ENCODE measurements at places on chromosomes 5 and 9. TPM values are rescaled to one million over a fixed set of nuclear protein-coding genes. Genes with fewer than 3 reads are reported as not detected.

HRCT1 gene
- 16.0 TPM for total RNA-seq

- H3K36me3 ChIP-seq, result no peaks in the 10 kb centered on the region
- no peaks in the 10 kb centered on the region for H3K4me1 ChIP-seq
- H3K4me3 ChIP-seq, result peak overlapping the region; percentile 90
Observed at GRCh38 chr9:114155995-114156656, 789 bp downstream of the COL27A1 start.

MLANA gene
- not detected for total RNA-seq

- H3K27ac ChIP-seq, result peak overlapping the region; percentile 35
- H3K4me3 ChIP-seq, result no peak overlapping the region
- DNase-seq, result no peak
- peaks cover 6% of the 10 kb centered on the region for H3K4me1 ChIP-seq
- no peaks in the 10 kb centered on the region for H3K36me3 ChIP-seq
Observed at GRCh38 chr9:68871236-68871635, 142.7 kb downstream of the PRKACG start.

DNA sequence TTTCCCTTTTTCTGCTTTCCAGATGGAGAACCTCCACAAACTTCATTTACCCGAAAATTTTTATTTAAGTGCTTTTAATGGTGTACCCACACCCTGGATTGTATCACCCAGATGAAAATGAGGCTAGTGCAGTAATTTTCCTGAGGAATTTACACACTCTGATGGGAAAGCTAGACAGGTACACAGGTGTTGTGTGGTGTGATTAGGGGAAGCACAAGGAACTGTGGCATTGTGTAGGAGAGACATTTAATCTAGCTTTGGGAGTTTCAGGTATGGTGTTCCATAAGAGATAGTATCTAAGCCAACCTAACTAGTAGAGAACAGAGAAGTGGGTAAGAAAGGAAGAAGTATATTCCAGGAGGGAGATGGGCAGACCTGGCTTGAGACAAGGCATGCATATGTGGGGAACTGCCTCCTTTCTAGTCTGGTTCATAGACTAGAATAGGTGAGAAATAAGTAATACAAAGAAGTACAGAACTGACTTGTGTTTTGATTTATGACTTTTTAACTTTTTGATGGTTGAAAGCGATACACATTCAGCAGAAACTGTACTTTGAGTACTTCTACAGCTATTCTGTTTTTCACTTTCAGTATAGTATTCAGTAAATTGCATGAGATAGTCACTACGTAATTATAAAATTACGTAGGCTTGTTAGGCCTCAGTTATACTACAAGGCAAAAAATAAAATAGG is 22.9 kb upstream of the ROPN1L start:
- no peaks in the 10 kb centered on the region for H3K4me1 ChIP-seq
- peaks cover 6% of the 10 kb centered on the region for H3K36me3 ChIP-seq
- no peak for DNase-seq
- no peaks in the 10 kb centered on the region for H3K27me3 ChIP-seq
- H3K27ac ChIP-seq, result no peak overlapping the region

GRCh38 chr5:130923543-130924124 is 241.4 kb downstream of the HINT1 start:
- DNase-seq, result no peak
- H3K4me1 ChIP-seq, result no peaks in the 10 kb centered on the region
- no peak overlapping the region for H3K4me3 ChIP-seq
- no peaks in the 10 kb centered on the region for H3K36me3 ChIP-seq
- H3K27ac ChIP-seq, result no peak overlapping the region
- H3K27me3 ChIP-seq, result no peaks in the 10 kb centered on the region

- H3K36me3 ChIP-seq, result no peaks in the 10 kb centered on the region
- H3K27ac ChIP-seq, result no peak overlapping the region
- no peak for DNase-seq
- H3K4me3 ChIP-seq, result no peak overlapping the region
Observed at GRCh38 chr5:152462021-152462721, 57.1 kb upstream of the NMUR2 start.

RBM18 gene
- total RNA-seq, result 13.4 TPM

GRCh38 chr9:35341585-35341984 is 148.3 kb upstream of the RUSC2 start:
- H3K27ac ChIP-seq, result no peak overlapping the region
- H3K36me3 ChIP-seq, result no peaks in the 10 kb centered on the region
- H3K27me3 ChIP-seq, result no peaks in the 10 kb centered on the region
- no peaks in the 10 kb centered on the region for H3K4me1 ChIP-seq
- DNase-seq, result no peak
- H3K4me3 ChIP-seq, result peak overlapping the region; percentile 9

DNA sequence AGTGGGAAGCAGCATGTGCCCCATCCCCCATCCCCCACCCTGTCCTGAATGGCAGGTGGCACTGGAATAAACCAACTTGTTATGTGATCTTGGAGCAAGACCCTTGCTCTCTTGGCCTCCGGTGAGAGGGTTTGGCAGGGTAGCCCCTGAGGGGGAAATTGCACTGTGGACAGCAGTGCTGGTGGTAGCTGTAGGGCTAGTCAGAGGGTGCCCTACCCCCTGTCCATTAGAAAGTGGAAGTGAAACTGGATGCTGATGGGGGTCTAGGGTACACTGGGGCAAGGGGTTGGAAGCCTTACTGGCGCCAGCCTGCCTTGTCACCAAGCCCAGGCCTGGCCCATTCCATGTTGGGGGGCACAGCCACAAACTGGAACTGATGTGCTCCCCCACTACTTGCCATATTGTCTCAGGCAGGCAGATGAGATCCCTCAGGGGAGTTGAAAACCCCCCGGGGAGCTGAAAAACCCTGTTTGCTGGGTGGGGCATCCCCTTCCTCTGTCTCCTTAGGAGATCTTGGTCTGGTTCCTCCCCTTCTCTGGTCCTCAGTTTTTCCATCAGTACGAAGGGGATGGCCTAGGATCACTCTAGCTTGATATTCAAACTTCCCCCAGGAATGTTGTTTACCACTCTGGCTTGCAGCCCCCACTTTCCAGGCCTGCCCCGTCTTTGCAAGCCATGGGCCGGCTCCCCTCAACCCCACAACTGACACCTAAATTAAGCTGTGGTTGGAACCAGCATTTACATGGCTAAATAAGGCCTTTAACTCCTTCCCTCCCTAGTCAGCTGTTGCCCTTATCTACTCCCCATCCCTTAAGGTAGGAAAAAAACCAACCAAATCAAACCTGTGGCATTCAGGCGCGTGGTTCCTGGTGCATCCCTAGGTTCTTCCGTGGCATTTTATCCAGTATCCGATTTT is 14.4 kb upstream of the SYNPO start:
- no peaks in the 10 kb centered on the region for H3K36me3 ChIP-seq
- no peaks in the 10 kb centered on the region for H3K27me3 ChIP-seq
- H3K27ac ChIP-seq, result peak overlapping the region; percentile 71

DNA sequence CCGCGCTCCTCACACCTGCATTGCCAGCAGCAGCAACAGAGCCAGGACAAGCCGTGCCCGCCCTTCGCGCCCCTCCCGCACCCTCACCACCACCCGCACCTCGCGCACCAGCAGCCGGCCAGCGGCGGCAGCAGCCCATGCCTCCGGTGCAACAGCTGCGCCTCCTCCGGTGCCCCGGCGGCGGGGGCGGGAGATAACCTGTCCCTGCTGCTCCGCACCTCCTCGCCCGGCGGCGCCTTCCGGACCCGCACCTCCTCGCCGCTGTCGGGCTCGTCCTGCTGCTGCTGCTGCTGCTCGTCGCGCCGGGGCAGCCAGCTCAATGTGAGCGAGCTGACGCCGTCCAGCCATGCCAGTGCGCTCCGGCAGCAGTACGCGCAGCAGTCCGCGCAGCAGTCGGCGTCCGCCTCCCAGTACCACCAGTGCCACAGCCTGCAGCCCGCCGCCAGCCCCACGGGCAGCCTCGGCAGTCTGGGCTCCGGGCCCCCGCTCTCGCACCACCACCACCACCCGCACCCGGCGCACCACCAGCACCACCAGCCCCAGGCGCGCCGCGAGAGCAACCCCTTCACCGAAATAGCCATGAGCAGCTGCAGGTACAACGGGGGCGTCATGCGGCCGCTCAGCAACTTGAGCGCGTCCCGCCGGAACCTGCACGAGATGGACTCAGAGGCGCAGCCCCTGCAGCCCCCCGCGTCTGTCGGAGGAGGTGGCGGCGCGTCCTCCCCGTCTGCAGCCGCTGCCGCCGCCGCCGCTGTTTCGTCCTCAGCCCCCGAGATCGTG is 517 bp downstream of the KCNN2 start:
- peaks cover 63% of the 10 kb centered on the region for H3K27me3 ChIP-seq
- H3K4me1 ChIP-seq, result no peaks in the 10 kb centered on the region
- no peak overlapping the region for H3K27ac ChIP-seq
- DNase-seq, result no peak

- peaks cover 5% of the 10 kb centered on the region for H3K36me3 ChIP-seq
- peaks cover 4% of the 10 kb centered on the region for H3K4me1 ChIP-seq
- H3K4me3 ChIP-seq, result no peak overlapping the region
- no peak for DNase-seq
- no peak overlapping the region for H3K27ac ChIP-seq
- no peaks in the 10 kb centered on the region for H3K27me3 ChIP-seq
Observed at GRCh38 chr9:124873664-124874063, 11.7 kb downstream of the ARPC5L start.

- no peaks in the 10 kb centered on the region for H3K27me3 ChIP-seq
- H3K36me3 ChIP-seq, result no peaks in the 10 kb centered on the region
- H3K4me3 ChIP-seq, result no peak overlapping the region
- no peak for DNase-seq
- H3K4me1 ChIP-seq, result no peaks in the 10 kb centered on the region
Observed at GRCh38 chr5:40484495-40484894, 195.2 kb upstream of the PTGER4 start.

ABO gene
- 1.1 TPM for total RNA-seq

GRCh38 chr9:710951-711745 is 130.3 kb upstream of the DMRT1 start:
- H3K4me3 ChIP-seq, result no peak overlapping the region
- no peak for DNase-seq

DNA sequence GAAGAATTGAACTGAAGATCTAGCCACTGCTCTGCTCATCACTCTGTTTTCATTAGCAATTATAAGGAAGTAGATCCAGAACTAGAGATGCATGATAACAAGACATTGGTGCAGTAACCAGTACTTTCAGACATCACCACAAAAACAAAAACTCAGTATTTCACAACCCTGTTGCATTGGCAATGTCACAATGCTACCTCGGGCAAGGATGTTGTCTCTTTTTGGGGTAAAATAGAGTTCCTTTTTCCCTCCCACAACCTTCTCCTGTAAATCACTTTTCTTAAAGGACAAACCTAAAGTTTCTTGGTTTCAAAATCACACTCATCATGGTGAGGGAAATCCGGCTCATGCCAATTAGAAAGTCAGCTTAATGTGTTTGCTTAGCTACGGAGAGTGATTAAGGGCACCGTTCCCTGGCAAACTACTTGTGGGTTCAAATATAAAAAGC is 420.1 kb upstream of the MEF2C start:
- H3K27ac ChIP-seq, result no peak overlapping the region
- no peak overlapping the region for H3K4me3 ChIP-seq
- H3K27me3 ChIP-seq, result no peaks in the 10 kb centered on the region
- H3K36me3 ChIP-seq, result no peaks in the 10 kb centered on the region
- H3K4me1 ChIP-seq, result no peaks in the 10 kb centered on the region

IL5 gene
- not detected for total RNA-seq

GRCh38 chr5:54442271-54442670 is 13.2 kb upstream of the HSPB3 start:
- H3K27me3 ChIP-seq, result no peaks in the 10 kb centered on the region
- H3K4me3 ChIP-seq, result no peak overlapping the region
- no peaks in the 10 kb centered on the region for H3K36me3 ChIP-seq
- no peaks in the 10 kb centered on the region for H3K4me1 ChIP-seq
- H3K27ac ChIP-seq, result peak overlapping the region; percentile 48

GMCL2 gene
- total RNA-seq, result not detected

DNA sequence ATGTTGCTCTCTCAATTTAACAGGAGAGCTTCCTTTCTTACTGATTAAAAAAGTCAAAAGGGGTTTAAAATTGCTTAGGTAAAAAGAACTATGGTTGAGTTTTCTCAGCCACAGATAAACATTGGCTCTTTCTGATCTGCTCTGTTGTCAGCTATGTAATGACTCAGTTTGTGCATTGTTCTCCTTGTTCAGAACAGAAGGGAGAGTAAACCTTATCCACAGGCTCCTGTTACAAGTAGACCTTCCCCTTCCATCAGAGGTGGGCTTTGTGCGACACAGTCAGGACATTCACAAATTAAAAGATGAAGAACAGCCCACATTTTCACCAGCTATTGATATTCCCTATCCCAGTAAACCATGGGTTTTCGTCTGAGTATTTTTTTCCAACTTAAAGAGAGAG is 236.3 kb upstream of the SEMA6A start:
- no peak overlapping the region for H3K27ac ChIP-seq
- no peaks in the 10 kb centered on the region for H3K4me1 ChIP-seq
- no peaks in the 10 kb centered on the region for H3K27me3 ChIP-seq
- DNase-seq, result no peak
- H3K4me3 ChIP-seq, result no peak overlapping the region
- H3K36me3 ChIP-seq, result no peaks in the 10 kb centered on the region

DNA sequence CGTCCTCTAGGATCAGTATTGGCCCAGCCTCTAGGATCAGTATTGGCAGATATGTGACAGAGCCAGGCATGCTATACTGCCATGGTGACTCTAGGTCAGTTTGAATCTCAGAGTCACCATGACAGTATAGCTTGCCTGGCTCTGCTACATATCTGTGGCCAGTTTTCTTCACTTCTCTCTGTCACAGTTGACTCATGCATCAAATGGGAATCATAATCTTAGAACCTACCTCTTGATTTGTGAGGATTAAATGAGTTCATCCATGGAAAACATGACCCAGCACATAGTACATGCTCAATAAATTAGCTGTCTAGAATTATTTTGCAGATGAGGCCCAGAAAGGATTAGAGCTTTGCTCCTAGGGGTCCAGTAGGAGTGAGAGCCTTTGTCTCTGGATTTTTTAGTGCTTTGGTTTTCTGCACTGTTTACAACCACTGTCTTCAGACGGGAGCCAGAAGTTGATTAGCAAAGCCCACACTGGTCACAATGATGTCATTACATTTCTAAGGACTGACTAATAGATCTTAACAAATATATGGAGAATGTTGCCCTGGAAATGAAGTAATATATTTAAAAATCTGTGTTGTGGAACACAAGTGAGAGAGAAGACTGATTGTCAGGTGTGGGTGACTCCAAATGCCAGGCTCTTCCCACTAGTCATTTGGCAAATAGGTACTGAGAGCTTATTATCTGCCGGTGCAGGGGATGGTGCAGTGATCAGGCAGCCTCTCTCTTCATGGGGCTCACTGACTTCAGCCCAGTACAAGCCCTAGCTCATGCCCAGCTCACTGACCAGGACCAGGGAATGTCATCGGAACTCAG is 76.0 kb downstream of the COL15A1 start:
- no peaks in the 10 kb centered on the region for H3K4me1 ChIP-seq
- H3K36me3 ChIP-seq, result no peaks in the 10 kb centered on the region
- DNase-seq, result no peak
- H3K4me3 ChIP-seq, result no peak overlapping the region

TAF11L5 gene
- total RNA-seq, result not detected

DNA sequence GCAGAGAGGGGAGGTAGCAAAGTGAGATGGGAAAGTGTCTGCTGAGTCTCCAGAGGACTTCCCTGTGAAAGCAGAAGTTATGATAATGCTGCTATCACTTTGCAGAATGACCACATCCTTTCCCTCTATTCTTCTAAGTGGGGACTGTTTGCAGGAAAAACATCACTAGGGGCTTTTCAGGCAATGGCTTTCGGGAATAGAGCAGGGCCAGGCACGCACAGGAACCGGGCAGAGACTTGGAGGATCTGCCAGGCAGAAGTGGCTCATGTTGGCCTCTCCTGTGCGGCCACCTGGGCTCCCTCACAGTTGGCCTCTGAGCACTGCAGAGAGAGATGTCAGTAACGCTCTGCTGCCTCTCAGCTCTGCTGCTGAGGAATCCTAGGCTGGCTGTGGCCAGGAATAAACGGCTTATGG is 214.7 kb downstream of the MAST4 start:
- no peaks in the 10 kb centered on the region for H3K4me1 ChIP-seq
- DNase-seq, result no peak
- H3K36me3 ChIP-seq, result no peaks in the 10 kb centered on the region
- H3K27me3 ChIP-seq, result no peaks in the 10 kb centered on the region
- H3K27ac ChIP-seq, result no peak overlapping the region

WDR38 gene
- total RNA-seq, result 0.33 TPM

MARCHF3 gene
- total RNA-seq, result 16.1 TPM
